ENCODE measurements at places on chromosomes 1 and 21.

- no peak for DNase-seq
Measured at GRCh38 chr21:15531986-15532385, 197.8 kb upstream of the USP25 start.

- peak; percentile 91 for DNase-seq
Measured at GRCh38 chr1:3611170-3612019, at the start of gene MEGF6. MEGF6 (minus strand) TSS chr1:3611508; CDS start chr1:3611268, 240 bp downstream.

- no peak for DNase-seq
Measured at GRCh38 chr1:34130306-34130705, 34.7 kb downstream of the CSMD2 start.

DNA sequence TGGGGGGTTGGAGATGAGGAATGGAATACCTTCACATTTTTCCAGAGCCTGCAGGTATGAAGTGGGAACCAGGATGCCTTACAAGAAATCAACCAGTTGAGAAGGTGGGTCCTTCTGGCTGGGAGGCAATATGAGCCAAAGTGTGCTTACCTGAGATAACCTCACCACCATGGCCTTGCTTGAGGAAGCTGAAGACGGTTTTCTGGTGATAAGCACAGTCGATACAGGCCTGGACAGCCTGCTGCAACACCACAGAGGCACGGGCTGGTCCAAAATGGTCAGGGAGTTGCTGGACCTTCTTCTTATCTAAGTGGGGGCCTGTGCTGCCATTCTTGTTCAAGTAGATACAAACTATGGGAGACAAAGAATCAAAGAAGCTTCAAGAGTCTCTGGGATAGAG lies 27.0 kb upstream of the SLFNL1 start:
- DNase-seq = no peak

DNA sequence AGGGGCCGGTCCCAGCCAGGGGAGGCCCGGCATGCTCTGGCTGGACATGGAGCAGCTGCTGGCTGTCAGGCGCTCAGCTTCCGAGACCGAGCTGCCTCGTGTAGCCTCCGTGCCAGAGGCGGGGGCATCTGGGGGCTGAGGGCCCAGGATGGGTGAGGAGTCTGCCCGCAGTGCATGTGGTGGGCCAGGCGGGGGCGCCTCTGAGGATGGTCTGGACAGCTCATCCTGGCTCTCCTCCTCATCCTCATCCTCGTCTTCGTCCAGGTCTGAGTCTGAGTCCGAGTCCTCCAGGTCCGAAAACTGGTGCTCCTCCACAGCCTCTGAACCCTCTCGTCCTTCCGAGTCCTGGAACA lies 28.9 kb upstream of the EDN2 start:
- no peak for DNase-seq

DNA sequence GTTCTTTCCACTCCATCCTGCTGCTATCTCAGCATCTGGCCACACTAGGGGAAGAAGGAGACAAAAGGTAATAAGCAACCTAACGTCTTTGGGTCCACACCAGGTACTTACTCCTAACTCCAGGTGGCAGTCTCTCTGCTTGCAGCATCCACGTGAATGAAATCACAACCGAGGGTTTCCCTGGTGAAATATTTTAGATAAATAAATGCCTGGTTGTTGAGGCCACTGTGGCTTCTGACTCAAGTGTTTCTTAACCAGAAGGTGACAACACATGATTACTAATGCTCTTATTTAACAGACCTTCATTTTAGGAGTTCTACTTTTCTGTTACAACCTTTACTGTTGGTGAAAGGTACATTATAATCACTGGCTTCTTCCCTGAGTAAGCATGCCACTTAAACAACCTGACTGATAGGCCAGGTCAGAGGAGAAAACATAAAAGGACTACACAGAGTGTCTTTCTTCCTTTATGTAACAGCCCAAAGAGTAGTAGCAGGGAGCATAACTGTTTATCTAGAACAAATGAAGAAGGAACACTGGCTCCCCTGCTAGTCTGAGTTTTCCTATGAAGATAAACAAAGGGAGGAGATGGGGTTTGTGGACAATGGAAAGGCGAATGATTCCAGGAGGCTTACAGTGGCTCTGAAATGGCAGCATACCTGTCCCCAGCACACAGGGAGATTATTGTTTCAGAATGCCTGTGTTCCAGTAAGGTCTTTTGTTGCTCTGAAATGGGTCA lies 59.9 kb downstream of the SYT6 start:
- no peak for DNase-seq

DNA sequence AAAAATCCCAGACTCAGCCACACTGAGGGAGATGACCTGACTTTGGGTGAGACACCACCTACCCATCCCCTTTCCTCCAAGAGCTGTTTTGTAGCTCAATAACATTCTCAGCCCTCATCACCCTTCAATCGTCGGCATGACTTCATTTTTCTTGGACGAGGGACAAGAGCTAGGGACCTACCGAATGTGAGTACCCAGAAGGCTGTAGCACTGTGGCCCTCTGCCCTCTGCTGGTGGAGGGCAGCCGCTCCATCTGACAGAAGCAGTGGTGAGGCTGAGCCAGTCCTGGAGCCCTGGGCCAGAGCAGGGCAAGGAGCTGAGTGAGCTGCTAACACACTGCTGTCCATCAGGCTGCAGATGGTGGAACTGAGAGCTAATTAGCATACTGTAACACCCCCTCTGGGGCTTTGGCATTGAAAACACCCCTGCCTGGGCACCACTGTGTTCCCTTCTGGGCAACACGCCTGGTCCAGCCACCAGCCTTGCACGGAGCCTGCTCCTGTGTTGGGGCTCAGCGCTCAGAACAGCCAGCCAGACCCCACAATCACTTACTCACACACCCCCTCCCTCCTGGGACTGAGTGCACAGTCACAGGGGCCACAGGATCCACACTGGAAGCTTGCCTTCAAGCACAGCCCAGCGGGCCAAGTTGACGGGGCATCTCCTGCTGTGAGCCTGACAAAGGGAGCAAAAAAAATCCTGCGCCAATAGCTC lies 18.3 kb upstream of the ALPL start:
- DNase-seq = no peak

- no peak for DNase-seq
Measured at GRCh38 chr1:46001081-46001785, 131.2 kb downstream of the PIK3R3 start.

DNA sequence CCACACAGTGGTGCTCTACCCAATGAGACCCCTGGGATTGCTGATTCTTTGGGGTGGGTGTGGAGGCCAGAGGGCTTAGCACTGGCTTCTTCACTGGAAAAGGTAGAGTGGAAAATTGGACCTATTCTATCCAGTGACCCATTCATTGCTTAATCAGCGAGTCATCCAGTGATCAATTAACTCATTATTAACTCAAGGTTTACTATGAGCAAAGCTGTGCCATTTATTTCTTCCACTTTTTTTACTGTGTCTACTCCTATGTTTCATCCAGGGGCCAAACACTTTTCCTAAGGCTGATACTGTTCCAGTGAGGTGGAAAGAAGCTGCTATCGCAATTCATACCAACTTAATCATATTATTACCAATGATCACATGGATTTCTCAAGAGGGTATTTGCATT lies 363.9 kb downstream of the RPS6KC1 start:
- no peak for DNase-seq

DNA sequence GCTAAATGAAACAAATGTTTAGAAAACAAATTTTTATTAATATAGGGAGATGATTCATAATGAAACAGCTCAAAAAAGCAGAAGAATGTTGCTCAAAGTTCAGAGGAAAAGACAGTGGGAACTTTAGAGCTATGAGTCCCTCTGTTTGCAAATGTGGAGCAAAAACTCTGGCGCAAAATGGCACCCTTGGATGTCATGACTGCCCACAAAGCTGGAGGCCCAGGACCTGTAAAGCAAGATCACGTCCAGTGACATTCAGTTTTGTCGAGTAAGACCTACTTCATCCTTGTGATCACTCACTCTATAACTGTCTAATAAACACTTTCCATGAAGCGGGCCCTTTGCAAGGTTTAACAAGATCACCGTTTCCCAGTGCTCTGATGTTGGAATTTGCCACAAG lies 9.1 kb upstream of the EXO1 start:
- DNase-seq = no peak

Data from NCI-H1105 (cell line).